Breast epithelium (tissue), 4 donors: ENCODE measurements at places on chromosomes 6 and 20. TPM values are rescaled to one million over a fixed set of nuclear protein-coding genes. Genes with fewer than 3 reads are reported as not detected.

DNA sequence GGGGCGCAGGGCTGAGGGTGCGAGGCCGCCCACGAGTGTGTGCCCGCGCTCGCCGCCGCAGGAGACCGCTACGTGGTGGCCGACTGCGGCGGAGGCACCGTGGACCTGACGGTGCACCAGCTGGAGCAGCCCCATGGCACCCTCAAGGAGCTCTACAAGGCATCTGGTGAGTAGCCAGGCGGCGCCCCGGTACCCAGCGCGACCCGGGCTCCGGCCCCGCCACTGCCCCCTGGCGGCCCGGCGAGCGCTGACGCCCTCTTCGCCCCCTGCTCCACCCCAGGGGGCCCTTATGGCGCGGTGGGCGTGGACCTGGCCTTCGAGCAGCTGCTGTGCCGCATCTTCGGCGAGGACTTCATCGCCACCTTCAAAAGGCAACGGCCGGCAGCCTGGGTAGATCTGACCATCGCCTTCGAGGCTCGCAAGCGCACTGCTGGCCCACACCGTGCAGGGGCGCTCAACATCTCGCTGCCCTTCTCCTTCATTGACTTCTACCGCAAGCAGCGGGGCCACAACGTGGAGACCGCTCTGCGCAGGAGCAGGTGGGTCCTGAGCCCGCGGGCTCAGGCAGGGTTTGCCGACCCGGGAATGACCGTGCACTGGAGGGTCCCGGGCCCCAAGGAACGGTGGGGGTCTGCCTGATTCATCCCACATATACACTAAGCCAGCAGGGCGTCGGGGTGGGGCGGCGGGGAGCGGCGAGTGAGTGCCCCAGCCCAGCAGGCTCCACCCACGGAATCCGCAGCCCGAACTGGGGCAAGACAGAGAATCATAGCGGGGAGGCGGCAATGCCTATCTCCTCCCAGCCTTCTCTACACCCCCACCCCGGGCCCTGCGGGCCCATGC lies 17.4 kb downstream of the HSPA12B start:
- no peaks in the 10 kb centered on the region for H3K36me3 ChIP-seq
- no peaks in the 10 kb centered on the region for H3K4me1 ChIP-seq
- H3K27me3 ChIP-seq: peaks cover 7% of the 10 kb centered on the region
- H3K27ac ChIP-seq: no peak overlapping the region
- DNase-seq: no peak

DNA sequence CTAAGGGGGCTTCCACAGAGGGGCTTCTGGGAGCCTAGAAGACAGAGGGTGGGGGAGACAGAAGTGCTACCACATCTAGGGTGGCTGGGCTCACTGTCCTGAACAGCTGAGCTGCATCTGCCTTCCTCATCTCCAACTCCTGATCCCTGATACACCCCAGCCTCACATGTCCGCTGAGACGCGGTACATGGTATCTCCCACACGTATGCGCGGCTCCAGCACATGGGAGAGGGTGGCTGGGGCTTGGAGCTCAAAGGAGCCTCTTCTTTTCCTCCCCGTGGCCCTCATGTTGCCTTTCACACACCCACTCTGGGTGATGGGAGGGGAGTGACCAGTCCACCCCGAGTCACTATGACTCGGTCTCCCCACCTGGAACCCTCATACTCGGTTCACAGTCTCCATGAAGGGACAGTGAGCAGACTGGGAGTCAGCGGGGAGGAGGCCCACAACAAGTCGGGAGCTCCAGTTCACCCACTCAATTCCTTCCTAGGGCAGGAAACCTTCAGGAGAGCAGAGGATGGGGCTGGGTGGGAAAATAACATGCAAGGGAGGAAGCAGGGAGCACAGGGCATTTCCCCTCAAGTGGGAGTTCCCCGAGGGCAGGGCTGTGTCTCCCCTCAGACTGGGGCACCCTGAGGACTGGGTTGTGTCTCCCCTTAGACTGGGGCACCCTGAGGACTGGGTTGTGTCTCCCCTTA lies 61.7 kb downstream of the MRPL14 start:
- peak overlapping the region; percentile 96 for H3K27ac ChIP-seq
- H3K27me3 ChIP-seq: no peaks in the 10 kb centered on the region
- H3K36me3 ChIP-seq: no peaks in the 10 kb centered on the region
- H3K4me3 ChIP-seq: no peak overlapping the region

- DNase-seq: no peak
Measured at GRCh38 chr6:138821519-138821918, 25.6 kb downstream of the ECT2L start.

USP49 gene
- 3.4 TPM for total RNA-seq

DNA sequence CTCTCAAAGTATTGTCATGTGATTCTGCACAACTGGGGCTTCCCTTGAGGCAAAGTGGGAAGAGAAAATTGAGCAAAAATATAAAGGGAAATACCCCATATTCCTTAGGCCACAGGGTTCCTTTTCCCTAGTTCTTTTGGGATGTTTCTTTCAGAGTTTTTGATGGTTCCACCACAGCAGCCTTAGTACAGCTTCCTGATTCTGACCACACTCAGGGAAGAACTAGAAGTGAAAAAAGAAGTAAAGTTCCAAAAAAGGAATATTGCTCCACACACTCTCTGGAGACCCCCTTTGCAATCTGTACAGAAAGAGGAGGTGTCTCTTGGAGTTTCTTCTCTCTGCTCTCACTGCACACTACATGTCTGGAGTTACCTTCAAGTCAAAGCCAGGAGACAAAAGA lies 27.9 kb upstream of the HLA-DQA2 start:
- no peaks in the 10 kb centered on the region for H3K36me3 ChIP-seq
- H3K4me1 ChIP-seq: no peaks in the 10 kb centered on the region
- no peak overlapping the region for H3K27ac ChIP-seq
- no peaks in the 10 kb centered on the region for H3K27me3 ChIP-seq
- DNase-seq: no peak

PNLDC1 gene
- 0.29 TPM for total RNA-seq

DNA sequence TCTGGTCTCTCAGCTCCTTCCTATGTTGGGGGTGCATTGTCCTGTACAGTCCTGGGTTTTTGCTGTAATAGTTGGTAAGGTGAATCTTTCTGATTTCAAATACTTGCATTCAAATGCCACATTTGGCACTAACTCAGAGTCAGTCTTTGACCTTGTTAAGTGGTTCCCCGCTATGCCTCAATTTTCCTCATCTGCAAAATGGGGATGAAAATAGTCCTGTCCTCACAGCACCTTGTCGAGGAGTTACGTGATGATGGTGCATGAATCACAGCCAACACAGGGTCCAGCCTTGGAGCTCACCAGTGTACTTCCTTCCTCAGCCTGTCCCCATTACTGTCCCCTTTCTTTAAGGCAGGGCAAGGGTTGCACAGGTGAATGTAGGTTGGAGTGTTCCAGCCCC lies 1.1 kb downstream of the WFDC5 start:
- H3K36me3 ChIP-seq: no peaks in the 10 kb centered on the region
- no peaks in the 10 kb centered on the region for H3K4me1 ChIP-seq
- no peak overlapping the region for H3K4me3 ChIP-seq
- no peaks in the 10 kb centered on the region for H3K27me3 ChIP-seq
- DNase-seq: no peak
- no peak overlapping the region for H3K27ac ChIP-seq

GRCh38 chr6:163095401-163095800 lies 319.1 kb upstream of the QKI start:
- H3K27me3 ChIP-seq: no peaks in the 10 kb centered on the region
- no peak for DNase-seq
- no peak overlapping the region for H3K4me3 ChIP-seq

OPRM1 gene
- not detected for total RNA-seq

DNA sequence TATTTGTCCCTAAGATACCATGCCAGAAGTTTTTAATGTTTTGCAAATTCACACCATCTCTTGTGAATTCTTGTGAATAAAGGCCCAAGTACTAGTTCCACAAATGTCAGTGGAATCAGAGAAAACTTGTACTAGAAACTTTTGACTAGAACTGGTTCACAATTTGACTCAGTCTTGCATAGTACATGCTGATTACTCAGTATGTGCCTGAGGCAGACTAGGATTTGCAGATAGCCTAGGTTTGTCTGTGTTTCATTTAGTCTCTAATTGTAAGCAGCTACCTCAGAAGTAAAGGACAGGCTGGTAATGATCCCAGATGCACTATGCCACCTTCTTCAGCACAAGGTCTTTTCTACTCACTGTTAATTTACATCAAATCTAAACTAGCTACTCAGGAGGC lies 34.2 kb upstream of the GSTA4 start:
- H3K4me3 ChIP-seq: no peak overlapping the region
- H3K27ac ChIP-seq: no peak overlapping the region
- no peak for DNase-seq
- H3K27me3 ChIP-seq: no peaks in the 10 kb centered on the region
- no peaks in the 10 kb centered on the region for H3K4me1 ChIP-seq

RBPJL gene
- total RNA-seq: not detected

DNA sequence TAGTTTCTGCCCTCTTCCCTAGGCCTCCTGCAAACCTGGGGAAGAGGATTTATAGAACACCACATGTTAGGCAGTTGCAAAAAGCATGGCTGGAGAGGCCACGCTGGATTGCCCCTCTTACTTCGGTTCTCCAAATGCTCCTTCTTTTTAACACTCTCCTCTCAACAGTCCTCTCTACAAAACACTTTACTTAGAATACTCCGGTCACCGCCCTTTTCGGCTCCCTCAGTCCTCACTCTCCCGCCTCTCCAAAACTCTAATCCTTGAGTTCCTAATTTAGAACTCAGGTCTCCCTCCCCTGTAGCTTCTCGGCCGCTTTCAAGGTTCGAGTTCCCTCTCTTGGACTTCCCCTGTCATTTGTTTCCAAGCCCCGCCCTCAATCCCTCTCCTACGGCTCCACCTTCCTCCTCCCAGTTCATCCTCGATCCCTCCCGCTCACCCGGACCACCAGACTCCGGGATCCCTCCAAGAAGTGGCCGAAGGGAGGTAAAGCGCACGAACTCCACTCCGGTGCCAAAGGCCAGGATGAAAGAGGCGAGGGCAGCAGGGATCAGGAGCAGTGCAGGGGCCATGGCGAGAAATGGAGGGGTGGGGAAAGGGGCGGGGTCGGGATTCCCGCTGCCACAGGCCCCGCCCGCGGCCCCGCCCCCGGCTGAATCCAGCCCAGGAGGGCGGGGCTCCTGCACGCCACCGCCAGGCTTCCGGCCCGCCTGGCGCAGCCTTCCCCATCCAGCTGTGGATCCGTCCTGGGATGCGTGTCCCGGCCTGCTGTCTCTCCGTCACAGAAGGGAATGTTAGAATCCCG lies at the start of gene NRM:
Gene NRM, minus strand, starts transcription at position 582 of the 805 bp plus-strand sequence. Its CDS starts 10 bp downstream, at position 572.
- no peaks in the 10 kb centered on the region for H3K27me3 ChIP-seq
- peak within 1 kb of the TSS; percentile 97 for H3K27ac ChIP-seq
- H3K36me3 ChIP-seq: no peaks in the 10 kb centered on the region
- peaks cover 18% of the 10 kb centered on the region for H3K4me1 ChIP-seq

HLA-DRA gene
- total RNA-seq: 259 TPM

- no peaks in the 10 kb centered on the region for H3K27me3 ChIP-seq
- H3K4me3 ChIP-seq: no peak overlapping the region
- no peaks in the 10 kb centered on the region for H3K4me1 ChIP-seq
Measured at GRCh38 chr20:39878320-39878719, 810.7 kb downstream of the MAFB start.

DNA sequence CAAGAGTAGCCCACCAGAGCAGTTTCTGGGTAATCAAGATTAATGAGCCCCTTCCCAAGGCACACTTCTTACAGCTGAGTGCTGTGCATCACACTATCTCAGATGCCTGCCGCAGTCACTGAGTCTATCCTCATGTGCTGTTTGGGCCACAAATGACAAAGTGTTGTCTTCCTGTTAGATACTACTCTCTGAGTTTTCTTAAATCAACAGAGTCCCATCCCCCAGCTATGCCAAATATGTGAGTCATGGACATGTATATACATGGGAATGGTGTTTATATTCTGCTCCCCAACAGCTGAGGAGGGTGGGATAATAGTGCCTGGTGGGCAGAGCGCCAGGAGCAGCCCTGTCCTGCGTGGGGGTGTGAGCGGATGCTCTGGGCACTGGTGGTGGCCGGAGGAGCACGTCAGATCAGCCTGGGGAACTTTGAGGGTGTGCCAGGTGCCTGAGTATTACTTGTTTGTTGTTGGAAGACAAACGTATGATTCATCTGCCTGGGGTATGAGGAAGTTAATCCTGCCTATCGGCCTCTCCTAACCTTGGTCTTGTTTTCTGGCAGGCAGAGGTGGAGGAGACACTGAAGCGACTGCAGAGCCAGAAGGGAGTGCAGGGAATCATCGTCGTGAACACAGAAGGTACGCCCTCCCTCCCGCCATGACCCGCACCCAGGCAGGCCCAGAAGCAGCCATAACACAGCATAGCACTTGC lies 9.6 kb downstream of the DYNLRB1 start:
- DNase-seq: peak; percentile 92
- H3K4me3 ChIP-seq: peak overlapping the region; percentile 41
- no peaks in the 10 kb centered on the region for H3K36me3 ChIP-seq

DNA sequence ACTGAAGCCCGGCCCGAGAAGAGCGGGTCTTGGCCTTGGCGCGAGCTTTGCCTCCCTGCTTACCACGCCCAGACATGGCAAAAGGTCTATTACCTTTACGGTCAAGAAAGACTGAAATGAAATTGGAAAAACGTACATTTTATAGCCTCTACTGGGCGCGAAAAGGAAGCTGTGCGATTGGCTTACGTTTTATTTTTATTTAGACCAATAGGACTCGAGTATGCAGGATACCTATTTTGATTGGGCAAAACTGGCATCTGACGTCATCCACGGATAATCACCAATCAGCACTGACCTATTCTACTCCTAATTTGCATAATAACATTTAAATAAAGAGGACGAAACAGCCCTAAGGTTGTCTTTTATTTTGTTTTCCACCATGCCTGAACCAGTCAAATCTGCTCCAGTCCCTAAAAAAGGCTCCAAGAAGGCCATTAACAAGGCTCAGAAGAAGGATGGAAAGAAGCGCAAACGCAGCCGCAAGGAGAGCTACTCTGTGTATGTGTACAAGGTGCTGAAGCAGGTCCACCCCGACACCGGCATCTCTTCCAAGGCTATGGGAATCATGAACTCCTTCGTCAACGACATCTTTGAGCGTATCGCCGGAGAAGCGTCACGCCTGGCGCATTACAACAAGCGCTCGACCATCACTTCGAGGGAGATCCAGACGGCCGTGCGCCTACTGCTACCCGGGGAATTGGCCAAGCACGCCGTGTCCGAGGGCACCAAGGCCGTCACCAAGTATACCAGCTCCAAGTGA lies 97.4 kb downstream of the OR2B2 start:
- no peak for DNase-seq
- no peaks in the 10 kb centered on the region for H3K36me3 ChIP-seq
- no peaks in the 10 kb centered on the region for H3K27me3 ChIP-seq

DNA sequence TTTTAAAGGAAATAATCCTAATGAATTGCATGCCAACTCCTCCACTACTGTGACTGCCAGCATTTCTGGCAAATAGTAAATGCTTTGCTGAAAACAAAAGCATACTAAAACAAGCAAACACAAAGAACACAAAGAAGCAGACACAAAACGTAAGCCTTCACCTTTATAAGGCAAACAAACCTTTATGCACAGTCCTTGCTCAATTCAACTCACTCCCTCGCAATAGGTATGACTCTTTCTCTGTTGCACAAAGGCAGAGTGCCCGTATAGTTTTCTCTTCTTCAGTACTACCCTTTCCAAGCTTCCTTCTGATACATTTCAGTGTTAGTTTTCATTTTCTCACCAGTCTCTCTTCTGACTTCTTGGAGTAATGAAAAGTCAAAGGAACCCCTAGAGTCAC lies 63.9 kb downstream of the PDE10A start:
- H3K27me3 ChIP-seq: no peaks in the 10 kb centered on the region
- H3K36me3 ChIP-seq: no peaks in the 10 kb centered on the region
- H3K4me1 ChIP-seq: no peaks in the 10 kb centered on the region
- no peak for DNase-seq
- no peak overlapping the region for H3K27ac ChIP-seq
